ENCODE measurements at places on chromosomes 3 and 15.

GRCh38 chr3:69357196-69357595, 28.7 kb downstream of the FRMD4B start:
- no peak for DNase-seq

- DNase-seq, result no peak
Measured at GRCh38 chr3:141227752-141228151, 3.9 kb upstream of the PXYLP1 start.

GRCh38 chr15:51183076-51183475, 88.4 kb upstream of the TNFAIP8L3 start:
- no peak for DNase-seq

GRCh38 chr3:29057326-29057725, 223.5 kb upstream of the RBMS3 start:
- DNase-seq, result no peak

- DNase-seq, result no peak
Measured at GRCh38 chr15:77528290-77528967, 104.3 kb downstream of the LINGO1 start.

GRCh38 chr15:69467636-69468035, 15.0 kb downstream of the RPLP1 start:
- DNase-seq, result no peak

DNA sequence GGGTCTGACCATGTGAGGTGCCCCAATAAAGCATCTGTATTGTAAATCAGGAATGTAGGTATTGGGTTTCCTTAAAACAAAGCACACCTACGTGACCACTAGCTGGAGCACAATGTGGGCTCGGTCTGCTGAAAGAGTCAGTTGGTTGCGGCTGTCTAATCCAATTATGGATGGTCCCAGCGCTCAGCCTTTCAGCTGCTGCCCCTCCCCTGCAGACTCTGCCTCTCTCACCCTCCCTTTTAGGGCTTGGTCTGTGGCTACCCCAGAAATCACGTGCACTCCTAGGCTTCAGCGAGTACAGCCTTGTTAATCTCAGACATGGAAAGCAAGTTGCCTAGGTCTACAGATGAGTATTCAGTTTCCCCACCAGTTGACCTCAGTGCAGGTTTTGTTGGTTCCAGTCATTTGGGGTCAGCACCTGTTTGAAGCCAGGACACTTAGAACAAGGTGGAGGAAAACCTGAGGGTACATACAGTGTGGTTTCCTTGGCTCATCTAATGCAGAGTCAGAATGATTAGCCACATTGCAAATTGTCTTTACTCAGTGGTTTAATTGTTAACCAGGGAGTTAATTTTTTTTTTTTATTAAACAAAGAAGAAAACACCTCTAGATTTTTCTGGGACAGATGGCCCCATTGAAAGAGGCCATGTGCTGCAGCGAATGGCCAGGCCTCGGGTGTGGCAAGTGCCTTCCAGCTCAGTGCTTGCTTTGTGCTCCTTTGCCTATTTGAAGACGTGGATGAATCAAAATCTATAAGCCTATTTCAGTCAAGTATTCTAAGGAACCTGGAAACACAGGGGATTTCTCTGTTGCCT, 137.7 kb downstream of the IGF1R start:
- DNase-seq, result no peak

DNA sequence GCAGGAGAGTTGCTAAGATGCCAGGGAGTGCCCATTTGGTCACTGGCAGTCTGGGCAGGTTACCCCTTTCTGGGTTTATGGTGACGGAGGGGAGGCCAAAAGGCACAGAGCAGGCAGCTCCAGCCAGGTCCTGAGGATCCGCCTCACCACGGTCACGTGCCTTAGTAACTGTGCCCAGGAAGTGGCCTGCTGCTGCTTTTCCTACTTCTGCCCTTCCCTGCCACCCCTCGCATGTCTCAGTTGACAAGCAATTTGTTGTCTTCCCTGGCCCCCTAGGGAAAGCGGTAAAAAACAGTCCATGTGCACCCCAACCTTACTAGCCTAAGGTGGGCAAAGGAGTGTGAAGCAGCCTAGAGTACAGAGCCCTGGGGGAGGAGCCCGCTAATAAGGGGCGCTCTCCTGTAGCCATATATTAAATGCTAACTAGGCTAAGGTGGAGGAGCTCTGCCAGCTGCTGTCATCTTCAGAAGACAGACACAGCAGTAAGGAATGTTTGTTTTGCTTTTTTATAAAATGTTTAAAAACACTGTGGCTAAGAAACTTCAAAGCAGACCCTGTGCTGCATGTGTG, 9.1 kb upstream of the LIPH start:
- no peak for DNase-seq

GRCh38 chr3:179949412-179949811, 87.3 kb downstream of the PEX5L start:
- DNase-seq, result no peak

DNA sequence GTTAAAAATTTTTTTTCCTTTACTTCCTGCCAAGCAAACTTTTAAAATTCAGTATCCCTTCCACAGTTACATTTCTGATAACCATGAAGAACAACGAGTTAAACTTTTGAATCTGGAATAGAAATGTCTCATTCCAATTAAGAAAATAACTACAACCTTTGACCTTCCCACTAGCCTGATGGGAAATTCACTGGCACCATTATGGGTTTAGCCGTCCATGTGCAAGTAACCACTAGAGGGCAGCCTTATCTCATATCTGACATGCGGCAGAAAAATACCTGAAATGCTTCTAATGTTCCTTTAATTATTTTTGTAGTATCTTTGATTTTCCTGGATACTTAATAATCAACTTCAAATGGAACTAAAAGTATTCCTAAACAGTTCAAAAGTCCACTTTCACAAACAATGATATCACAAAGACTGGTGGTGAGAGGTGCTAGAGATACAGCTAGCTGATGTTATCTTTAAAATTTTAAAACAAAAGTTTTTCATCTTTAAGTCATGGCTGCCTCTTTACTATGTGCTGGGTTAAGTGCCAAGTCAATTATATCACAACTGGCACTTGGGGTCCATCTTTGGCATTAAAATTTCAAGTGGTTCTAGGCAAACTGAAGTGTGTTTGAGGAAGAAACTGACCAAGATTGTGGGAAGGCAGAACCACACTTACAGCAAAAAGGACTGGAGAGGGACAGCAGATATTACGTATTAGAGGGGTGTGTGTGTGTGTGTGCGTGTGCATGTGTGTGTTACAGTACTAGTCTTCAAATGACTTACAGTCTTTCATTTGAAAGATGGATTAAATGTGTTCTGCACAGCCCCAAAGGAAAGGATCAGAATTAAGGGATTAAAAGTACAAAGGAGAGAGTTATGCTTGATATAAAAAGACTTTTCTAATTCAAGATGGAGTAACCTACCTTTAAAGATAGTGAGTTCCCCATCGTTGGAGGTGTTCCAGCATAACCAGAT, 107.1 kb upstream of the ICE2 start:
- DNase-seq, result peak; percentile 55

GRCh38 chr3:42094691-42095391, 3.7 kb downstream of the TRAK1 start:
- DNase-seq, result no peak

DNA sequence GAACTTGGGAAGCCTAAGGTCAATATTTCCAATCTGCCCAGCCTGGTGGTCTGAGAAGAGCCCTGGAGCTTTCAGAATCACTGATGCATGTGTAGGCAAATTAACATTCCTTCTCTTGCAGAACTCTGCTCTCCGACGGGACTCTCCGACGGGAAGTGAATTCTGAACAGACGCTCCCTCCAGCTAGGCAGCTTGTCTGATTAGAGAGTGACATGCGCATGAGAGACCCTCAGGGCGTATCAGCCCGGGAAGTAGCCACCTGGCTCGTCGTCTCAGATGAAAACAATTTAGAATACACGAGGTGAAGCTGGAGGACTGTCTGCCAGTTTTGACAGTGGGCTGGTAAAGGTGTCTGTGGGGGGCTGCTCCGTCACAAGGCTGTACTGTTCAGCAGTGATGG, 103.1 kb downstream of the DGKG start:
- DNase-seq, result no peak

DNA sequence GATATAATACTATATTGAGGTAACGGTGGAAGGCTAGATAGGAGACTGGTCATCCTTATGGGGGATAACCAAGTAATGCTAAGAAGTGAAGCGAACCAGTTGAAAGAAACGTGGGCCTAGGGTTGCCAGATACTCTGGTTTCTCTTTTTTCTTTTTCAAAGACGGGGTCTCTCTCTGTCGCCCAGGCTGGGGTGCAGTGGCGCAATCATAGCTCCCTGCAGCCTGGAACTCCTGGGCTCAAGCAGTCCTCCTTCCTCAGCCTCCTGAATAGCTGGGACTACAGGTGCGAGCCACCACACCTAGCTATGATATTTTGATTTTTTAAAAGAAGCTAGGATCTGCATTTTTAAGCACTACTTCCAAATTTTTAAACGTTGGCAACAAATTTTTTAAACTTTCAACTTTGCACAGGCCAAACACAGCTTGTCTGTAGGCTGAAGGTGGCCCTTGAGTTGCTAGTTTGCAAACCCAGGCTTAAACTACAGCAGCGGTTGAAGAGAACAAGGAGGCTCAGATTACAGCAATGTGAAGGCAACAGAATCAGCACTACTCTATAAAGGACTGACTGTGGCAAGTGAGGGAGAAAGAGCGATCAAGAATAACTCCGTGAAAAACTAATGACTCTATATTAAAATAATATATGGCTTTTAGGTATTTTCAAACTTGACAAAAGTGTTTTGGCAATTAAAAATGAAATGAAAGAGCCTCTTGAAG, 1.2 kb upstream of the RUBCN start:
- no peak for DNase-seq

GRCh38 chr15:70345251-70346019, 247.7 kb upstream of the TLE3 start:
- DNase-seq, result no peak

DNA sequence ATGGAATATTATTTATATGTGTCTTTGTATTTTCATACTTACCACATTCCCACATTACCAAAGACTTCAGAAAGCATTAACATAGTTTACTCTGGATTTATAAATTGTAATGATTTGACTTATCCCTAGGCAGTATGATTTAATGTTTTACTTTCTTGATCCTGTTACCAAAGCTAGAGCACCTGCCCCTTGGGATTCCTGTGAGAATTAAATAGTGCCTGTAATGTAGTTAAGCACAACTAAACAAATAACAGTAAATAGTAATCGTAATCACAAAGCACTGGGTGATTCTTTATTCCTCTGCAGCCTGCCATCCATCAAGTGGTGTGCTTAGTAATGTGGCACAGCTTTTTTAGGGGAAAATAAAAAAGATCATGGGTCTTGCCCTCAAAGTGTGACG, 39.1 kb downstream of the ATP2C1 start:
- DNase-seq, result no peak

DNA sequence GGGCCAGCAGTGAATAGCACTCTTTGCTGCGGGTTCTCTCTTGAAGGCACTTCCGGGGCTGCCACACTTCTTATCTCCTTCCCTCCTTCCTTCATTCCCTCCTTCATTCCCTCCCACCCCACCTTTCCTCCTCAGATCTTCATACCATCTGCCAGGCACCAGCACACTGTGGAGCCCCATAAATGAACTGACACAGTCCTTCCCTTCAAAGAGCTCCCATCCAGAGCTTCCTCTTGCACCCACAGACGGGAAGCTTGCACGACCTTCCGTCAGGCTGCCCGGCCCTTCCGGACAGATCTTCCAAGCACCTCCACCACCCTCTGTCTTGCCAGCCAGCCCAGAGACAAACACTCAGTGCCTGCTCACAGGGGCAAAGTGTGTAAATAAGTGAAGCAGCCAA, 65.4 kb upstream of the HERC1 start:
- no peak for DNase-seq

DNA sequence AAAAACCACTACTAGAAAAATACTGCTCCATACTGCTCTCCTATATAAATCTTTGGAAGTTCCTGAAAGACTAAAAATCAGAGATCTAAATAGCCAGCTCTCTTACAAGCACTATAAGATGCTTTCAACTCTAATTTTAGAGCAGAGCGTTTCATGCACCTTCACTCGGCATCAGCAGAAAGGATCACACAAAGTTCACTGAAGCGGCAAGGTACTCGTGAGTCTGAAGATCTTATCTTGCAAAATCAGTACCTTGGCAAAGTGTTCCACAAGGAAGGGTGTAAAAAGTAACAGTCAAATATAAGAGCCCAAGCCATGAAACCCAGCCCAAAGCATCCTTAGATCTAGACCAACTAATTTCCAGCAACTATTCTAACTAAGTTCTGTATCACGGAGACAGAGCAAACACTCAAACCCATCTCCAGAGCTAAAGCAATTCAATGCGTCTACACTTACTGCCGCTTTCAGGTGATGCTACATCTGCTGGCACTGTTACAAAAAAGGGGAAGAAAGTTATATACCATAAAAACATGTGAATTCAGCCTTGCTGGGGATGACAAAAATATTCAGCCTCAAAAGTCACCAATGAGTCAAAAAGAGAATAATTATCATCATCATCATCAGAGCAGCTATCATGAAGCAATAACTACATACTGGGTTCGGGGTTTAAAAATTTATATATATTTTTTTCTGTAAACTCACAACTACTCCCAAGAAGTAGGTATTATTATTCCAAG, 16.3 kb downstream of the VPS39 start:
- no peak for DNase-seq

GRCh38 chr3:24255414-24255813, 239.2 kb downstream of the THRB start:
- no peak for DNase-seq

DNA sequence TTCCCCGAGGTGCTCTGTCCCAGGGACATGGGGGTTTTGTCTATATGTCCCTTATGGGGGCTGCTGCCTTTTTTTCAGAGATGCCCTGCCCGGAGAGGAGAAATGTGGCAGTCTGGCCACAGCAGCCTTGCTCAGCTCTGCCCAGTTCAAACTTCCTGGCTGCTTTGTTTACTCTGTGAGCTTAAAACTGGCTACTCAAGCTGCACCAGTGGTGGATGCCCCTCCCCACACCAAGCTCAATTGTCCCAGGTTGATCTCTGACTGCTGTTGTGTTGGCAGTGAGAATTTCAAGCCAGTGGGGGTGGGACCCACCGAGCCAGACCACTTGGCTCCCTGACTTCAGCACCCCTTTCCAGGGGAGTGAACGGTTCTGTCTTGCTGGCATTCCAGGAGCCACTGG, 188.9 kb downstream of the STXBP5L start:
- DNase-seq, result no peak

DNA sequence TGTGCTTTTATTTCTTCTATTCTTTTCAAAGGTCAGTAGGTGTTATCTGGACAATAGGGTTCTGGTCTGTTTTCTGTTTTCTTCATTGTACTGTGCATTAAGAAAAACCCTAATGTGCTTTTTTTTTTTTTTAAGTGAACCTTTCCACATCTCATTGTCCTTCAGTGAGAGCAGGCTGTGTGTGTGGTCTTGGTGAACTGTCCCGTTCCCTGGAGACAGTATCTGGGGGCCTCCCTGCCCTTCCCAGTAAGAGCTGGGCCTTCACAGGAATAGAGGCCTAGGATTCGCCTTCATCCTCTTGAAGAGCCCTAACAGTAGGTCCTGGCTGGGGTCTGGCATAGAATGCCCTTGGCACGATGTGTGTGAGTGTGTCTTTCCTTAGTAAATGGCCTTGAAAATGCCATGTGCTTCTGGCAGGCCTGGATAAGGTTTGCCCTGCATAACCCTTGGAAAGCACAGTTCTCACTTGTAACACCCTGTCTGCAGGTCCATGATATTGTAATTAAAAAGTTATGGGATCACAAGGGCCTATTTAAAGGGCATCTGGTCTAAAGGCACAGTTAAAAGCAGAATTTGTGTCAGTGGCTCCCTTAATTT, 81.2 kb downstream of the IGF1R start:
- no peak for DNase-seq

GRCh38 chr15:92466834-92467233, 73.2 kb downstream of the ST8SIA2 start:
- DNase-seq, result no peak
